ENCODE measurements at places on chromosomes 3 and 15.
A peak's percentile ranks its signal among the peaks of the same experiment; 100 is the strongest.

GRCh38 chr3:14320219-14320618, 82.2 kb upstream of the SLC6A6 start:
- no peak for DNase-seq

- DNase-seq, result peak; percentile 18
Observed at GRCh38 chr3:52777959-52778805, 783 bp downstream of the ITIH1 start.

DNA sequence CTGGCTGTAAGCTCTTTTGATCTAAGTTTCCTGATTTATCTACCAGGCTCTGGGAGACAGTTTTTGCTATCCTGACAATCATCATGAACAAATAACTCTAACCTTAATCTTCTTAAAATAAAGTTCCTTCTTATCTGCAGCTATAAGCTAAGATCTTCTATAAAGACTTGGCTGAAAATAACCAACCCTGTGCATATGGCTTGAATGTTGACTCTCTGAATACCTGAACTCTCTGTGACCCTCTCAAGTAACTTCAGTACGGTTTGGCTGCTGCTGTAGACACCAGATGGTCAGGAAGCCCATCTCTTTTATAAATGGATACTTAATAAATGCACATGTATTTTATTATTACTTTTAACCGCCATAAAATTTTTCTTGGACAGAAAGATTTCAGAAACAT, 412.4 kb upstream of the CBLB start:
- DNase-seq, result no peak

- no peak for DNase-seq
Observed at GRCh38 chr3:96169111-96169766, 645.2 kb upstream of the EPHA6 start.

GRCh38 chr15:73344056-73344455, 24.7 kb downstream of the HCN4 start:
- no peak for DNase-seq

DNA sequence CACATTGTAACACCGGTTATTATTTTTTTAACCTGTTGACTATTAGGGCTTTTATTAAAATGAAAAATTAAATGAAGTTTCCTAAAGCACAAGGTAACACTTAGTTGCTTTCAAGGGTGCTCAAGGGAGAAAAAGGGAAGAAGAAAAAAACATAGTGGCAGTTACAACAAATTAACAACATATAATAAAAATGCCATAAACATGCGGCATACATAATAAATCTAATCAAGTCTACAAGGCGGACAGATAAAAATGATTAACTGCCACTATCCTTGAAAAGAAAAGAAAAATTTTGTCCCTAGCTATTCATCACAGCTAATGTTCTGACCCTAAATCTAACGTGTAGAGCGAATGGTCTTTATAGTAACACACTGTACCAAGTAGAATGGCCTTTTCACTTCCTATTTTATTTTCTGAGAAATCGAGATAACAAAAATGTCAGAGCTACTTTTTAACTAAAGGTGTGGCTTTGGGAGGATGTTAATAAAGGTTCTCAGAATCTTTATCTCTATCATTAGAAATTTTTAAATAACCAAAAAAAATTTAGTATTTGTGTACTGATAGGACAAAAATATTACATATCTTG, 194.9 kb downstream of the FOXP1 start:
- DNase-seq, result no peak

DNA sequence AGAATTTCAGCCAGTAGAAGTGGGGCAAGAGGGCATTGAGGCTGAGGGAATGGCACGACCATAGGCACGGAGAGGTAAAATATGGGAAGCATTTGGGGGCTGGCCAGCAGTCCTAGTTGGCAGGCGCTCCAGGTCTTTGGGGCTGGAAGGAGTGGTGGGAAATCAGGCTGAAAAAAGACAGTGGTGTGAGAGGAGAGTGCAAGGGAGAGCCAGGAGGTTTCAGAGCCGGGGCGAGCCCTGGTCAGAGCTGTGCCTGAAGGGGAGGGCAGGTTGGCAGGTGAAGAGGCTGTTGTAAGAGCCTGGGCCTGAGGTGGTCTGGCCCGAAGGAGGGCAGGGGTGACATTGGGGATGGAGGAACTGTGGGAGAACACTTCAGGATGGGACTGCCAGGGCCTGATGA, 1.6 kb upstream of the IDH3A start:
- no peak for DNase-seq

- DNase-seq, result no peak
Observed at GRCh38 chr3:100518983-100519382, 26.6 kb downstream of the TMEM45A start.

DNA sequence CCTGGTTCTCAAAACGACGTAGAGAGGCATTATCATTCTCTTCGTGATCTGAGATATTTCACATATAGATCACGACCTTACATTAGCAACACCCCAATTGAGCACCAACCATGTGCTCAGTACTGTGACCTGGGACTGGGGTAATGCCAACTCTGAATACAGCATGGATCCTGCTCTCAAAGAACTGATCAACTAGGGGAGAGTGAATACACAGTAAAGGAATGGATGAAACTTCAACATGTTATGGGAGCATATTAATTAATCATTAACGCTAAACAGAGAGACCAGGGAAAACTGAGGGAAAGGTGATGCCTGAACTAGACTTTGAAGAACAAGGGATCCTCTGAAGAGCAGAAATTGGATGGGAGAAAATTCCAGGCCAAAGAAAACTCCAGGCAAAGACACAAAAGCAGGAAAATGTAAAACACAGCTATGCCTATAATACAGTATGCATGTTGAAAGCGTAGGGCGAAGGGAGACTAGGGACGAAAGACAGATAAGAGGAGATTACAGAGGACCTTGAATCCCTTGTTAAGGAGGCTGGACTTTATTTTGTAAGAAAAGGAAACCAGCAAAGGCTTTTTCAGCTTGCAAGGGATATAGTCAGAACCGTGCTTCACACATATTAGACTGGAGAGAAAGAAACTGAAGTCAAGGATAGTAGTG, 105.7 kb downstream of the ANO10 start:
- no peak for DNase-seq

- no peak for DNase-seq
Observed at GRCh38 chr15:38189671-38190295, 62.9 kb upstream of the SPRED1 start.

DNA sequence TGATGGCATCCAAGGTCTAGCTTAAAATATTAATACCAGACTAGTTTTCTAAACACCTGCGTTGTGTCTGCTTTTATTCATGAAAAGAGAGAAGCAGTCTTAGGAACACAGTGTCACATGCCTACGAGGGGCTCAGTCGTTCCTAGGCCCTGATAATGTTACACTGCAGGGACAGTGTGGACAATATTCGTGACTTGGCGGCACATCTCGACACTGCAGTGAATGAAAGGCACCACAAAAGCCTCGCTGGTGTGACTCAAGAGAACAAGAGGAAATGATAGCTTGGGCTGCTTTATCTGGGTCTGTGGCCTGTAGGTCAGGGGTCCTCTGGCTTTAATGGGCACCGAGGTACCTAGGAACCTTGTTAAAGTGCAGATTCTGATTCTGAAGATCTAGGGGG, 226.7 kb downstream of the PDZRN3 start:
- no peak for DNase-seq

GRCh38 chr3:133756716-133757694, 10.8 kb downstream of the TF start:
- DNase-seq, result no peak

GRCh38 chr15:78907577-78907976, 34.9 kb downstream of the MORF4L1 start:
- peak; percentile 81 for DNase-seq

Measured in H7 (cell line).